HTR-8/SVneo (cell line): ENCODE measurements at places on chromosomes 7 and 10.

DNA sequence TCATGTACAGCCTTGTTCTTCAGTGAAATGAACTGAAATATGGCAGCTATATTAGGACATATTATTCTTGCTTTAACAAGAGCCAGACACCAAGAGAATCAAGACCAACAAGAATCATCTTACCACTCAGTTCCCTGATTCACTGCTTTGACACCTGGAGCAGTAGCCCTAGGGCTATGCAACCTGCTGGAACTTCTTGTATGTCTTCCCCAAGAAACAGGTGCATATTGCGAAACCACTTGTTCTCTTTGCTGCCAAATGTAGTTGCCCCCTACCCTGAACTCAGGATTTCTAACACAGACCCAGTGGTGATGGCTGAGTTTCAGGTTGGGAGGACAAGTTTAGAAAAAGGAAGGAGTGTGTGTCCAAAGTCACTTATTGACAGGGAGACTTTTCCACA lies 46.1 kb downstream of the WIPF3 start:
- DNase-seq, result no peak

GRCh38 chr7:100614308-100614861 lies 2.0 kb downstream of the MOSPD3 start:
- DNase-seq, result no peak

GRCh38 chr7:107045195-107045960 lies 873 bp downstream of the PRKAR2B start:
- no peak for DNase-seq

- no peak for DNase-seq
These were observed 106.2 kb upstream of the SEMA3D start for GRCh38 chr7:85292908-85293576.

DNA sequence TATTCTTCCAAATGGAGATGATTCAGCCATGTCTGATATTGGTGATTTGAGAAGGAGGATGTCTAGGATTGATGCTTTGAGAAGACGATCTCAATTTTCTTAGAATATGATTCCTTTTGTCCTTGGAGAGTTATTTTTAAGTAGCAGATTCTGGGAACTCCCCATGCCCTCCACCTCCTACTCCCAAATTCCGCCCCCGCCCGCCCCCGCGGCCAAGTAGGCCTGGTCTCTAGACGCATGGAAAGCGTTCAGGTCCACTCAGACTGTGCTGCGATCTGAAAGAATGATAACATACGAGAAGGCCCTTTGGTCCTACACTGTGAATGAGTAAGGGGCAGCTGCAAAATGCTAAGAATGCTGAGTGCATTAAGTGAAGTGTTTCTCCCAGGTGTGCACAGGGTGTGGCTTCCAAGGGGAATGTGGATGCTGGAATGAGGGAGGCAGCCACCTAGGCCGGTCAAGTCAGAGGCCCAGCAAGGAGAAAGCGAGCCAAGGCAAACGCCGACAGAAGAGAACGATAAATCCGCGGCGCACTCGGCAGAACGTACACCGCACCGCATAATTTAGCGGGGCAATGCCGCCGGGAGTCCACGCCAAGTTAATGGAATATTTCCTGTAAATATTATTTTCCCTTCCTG lies 142.3 kb downstream of the PRPF18 start:
- DNase-seq, result no peak

GRCh38 chr7:15130666-15131541 lies 228.4 kb upstream of the DGKB start:
- peak; percentile 32 for DNase-seq

- DNase-seq, result no peak
These were observed 21.8 kb downstream of the MRPL32 start for GRCh38 chr7:42953994-42954393.

- DNase-seq, result no peak
These were observed 19.9 kb downstream of the TMEM176B start for GRCh38 chr7:150780292-150780691.

- no peak for DNase-seq
These were observed 103.4 kb downstream of the FAM204A start for GRCh38 chr10:118238573-118239235.

DNA sequence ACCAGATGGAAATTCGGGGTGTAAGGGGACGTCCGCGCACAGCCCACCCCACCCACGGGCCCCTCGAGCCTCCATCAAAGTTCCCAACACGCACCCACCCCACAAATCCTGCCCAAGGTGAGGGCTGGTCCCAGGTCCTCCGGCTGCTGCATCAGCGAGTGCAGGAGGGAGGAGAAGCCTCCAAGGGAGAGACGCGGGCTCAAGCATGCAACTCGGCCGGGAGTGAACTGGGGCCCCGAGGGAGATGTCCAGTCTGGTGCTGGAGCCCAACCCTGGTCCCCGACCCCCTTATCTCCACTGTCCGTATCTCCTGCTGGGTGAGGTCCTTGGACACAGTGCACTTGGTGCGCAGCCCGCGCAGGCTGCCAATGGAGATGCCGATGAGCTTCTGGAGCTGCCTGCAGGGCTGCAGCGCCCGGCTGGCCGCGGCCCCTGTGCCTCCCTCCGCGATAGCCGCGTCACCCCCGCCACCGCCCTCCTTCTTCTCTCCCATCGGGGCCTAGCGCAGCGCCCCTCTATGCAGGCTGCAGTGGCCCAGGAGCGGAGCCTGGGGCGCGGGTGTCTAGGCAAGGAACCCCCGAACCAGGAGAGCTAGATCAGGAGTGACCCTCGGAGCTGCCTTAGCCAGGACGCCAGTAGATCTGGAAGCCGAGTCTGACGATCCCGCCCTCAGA lies 489.2 kb downstream of the ZNF33B start:
- no peak for DNase-seq

- no peak for DNase-seq
These were observed 188.5 kb downstream of the TMEM178B start for GRCh38 chr7:141262101-141263090.

DNA sequence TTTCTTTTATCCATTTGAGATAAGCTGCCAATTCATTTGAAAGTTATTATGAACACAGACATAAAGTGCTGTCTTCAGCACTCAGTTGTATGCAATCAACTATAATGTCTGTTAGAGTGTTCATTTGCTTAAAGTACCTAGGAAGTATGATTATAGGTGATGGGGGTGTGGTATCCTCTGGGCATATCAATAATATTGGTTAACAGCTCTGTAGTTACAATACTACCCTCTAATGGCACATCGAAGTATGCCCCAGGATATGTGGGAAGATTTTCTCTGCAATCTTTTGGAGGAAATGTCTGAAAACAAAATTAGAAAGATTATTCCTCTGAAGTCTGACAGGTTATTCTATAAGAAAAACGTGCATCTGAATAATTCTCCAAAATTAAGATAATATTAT lies 429.7 kb downstream of the ARL4A start:
- peak; percentile 6 for DNase-seq

GRCh38 chr10:117366741-117367140 lies 8.5 kb downstream of the PDZD8 start:
- DNase-seq, result no peak

DNA sequence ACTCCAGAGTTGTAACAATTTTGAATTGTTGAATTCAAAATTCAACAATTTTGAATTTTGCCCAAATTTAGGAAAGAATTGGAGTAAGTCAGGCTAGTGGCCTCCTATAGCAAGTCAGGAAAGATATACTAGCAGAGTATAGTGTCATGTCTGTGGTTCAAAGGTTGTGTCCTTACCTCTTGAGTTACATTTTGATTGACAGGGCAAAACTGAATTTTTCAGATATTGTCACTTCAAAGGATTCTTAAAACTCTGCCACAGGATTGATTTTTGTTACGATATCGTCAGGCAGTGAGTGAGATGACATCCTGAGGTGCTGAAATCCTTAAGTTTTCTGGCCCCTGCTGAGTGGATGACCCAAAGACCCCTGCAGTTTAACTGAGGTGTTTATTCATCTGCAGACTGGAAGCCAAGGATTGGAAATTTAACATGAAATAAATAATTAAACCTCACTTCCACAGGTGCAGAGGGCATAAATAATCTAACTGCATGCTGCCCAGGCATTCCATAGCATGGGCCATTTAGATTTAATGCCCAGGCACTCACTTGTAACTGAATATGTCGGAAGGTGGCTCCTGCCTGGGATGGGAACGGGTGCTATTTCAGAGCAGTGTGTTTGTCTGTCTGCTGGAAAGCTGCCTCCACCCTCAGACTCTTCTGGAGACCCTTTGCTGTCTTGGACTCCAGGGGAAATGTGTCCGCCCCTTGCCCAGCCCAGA lies 50.8 kb downstream of the RBM20 start:
- no peak for DNase-seq

DNA sequence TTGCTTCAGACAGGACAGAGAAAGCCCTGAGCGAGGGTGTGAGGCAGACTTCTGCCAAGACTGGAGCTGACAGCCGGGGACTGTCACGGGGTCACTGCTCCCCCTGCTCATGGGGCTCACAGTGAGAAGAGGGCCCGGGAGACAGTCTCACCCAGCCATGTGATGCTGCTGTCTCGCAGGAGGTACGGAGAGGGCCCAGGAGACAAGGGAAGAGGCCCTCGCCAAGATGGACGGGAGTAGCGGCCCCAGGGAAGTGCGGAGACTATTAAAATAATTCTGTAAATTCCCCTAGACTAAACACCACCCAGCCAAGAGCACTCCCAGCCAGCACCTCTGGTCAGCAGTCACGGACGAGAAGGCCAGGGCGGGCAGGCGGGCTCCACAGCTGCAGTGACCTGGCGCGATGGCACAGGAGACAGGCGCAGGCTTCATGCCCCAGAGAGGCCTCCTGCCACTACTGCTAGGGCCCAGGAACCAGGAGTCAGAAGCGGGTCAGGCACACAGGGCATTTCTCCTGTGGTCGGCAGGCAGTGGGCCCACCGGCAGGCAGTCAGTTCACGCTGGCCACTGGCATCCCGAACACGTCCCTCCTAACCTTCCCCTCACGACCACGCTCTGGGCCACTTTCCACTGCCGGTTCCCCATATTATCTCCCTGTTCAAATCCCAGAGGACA lies 24.1 kb downstream of the WDR86 start:
- no peak for DNase-seq

GRCh38 chr10:125549653-125550052 lies 133.3 kb downstream of the TEX36 start:
- no peak for DNase-seq

- peak; percentile 36 for DNase-seq
These were observed at the start of gene DYNC1I1 for GRCh38 chr7:95772298-95772770. Gene DYNC1I1, plus strand, starts transcription at chr7:95772554. Its CDS starts 32,176 bp downstream, at chr7:95804730.

DNA sequence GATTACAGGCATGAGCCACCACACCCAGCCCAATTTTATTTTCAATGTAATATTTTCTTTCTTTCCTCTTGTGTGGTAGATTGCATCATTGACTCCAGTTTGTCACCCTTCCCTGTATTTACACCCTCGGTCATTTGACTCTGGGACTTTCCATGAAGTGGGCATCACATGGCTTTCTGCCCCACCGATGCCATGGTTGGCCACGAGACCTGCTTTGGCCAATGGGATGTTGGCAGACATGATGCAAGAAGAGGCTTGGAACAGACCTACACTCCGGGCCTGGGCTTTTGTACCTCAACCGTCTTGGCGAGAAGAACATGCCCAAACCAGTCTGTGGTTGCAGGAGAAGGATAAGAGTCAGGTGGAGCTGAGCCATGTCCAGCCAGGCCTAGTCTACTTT lies 38.8 kb upstream of the CACUL1 start:
- no peak for DNase-seq

- DNase-seq, result no peak
These were observed 58.5 kb downstream of the BEND7 start for GRCh38 chr10:13470270-13470669.

DNA sequence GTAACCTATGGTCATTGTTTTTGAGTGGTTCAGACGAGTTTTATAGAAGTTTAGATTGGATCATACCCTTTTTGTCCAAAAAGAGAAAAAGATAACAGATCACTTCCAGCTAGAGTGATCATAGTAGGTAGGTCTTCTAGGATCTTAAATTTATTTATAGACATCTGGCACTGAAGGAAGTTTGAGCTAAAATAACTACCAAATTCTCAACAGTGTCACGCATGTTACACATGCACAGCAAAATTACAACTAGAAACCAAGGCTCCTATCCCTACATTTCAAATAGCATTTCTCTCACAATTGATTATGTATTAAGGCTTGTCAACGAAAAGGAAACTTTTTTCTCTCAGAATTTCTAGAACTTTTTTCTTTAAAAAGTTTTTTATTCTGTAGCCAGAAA lies 2.3 kb downstream of the CALU start:
- no peak for DNase-seq

DNA sequence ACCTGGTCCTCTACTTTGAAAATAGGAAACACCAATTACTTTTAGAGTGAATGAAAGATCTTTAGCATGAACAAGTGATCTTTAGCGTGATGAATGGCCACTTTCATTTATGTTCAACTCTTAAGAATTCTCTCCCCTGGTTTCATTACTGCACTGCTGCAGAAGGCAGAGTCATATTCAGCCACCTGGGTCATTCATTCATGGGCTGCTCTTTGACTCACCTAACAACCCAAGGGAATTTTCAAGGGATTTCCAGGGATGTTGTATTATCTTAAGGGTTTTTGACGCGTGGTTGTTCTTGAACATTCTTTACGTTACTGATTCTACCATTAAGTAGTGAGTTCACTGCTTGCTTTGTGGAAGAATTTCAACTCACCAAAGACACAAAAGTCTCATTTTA lies 87.3 kb upstream of the STK17A start:
- DNase-seq, result no peak

- DNase-seq, result no peak
These were observed 40.0 kb upstream of the LRRN3 start for GRCh38 chr7:111050875-111051416.

GRCh38 chr10:53977267-53977666 lies 823.8 kb downstream of the PCDH15 start:
- no peak for DNase-seq

GRCh38 chr7:36982766-36983165 lies 258.5 kb upstream of the AOAH start:
- no peak for DNase-seq

- no peak for DNase-seq
These were observed 22.9 kb downstream of the CDK6 start for GRCh38 chr7:92813390-92814024.

GRCh38 chr10:4315551-4315950 lies 510.5 kb upstream of the AKR1E2 start:
- no peak for DNase-seq

- DNase-seq, result no peak
These were observed 54.4 kb downstream of the ARMH3 start for GRCh38 chr10:102001435-102002068.

DNA sequence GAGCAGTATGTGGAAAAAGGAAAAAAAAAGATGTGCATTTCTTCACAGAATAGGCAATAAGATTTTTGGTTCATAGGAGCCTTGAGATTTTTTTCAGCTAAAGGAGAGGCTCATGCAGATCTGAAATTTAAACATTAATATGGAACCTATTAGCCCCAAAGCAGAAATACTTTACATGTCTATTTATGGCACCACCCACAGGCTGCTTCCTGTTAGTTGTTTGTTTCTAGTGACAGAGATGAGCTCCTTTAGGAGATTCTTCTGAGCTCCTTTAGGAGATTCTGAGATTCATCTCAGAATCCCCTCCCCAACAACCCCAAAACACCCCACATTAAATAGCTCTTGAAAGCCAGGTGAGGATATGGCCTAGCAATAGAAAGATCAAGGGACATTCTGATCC lies 27.9 kb upstream of the HPS1 start:
- DNase-seq, result no peak

DNA sequence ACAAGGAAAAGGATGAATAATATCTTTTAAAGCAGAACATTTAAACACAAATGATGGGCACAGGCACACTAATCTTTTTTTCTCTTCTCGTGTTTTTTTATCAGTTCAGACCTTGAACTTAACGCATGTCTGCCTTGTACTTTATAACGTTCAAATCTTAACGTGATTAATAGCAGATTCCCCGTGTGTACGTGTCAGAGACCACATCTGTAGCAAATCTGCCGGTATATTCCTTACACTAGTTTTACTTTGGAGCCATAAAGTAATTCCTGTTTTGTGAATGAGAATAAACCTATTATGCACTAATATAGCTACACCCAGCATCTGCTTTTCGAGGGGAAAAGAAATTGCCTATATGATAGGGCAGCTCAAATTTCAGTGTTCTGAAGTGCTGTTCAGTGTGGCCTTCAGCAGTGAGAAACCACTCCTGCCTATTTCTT lies 166.0 kb upstream of the TCF7L2 start:
- no peak for DNase-seq
